Activated T-helper 1 cell treated with anti-CD3 and anti-CD28 coated beads, Interleukin-2, amount 50 U/mL, for 16 hours (primary cell): ENCODE measurements at places on chromosomes 12 and 14.

DNA sequence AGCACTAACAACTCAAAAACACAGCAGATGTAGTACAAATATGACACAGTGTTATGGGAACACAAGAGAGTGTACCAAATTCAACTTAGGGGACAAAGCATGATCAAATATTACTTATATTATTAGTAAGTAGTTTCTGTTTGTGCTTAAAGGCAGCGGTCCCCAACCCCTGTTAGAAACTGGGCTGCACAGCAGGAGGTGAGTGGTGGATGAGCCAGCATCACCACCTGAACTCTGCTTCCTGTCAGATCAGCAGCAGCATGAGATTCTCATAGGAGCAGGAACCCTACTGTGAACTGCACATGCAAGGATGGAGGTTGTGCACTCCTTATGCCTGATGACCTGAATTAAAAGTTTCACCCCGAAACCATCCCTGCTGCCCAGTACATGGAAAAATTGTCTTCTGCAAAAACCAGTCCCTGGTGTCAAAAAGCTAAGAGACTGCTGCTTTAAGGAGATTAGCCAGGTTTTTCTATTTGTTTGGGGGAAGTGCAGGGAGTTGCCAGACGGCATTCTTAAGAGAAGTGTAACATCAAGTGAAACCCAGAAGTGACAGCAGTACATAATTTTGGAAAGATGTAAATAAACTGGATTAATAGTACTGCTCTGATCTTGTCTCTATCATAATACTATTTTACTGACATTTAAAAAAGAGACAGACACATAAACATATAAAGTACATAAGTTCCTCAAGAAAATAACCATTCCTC, 26.7 kb downstream of the GTF2A1 start:
- no peak for DNase-seq

DNA sequence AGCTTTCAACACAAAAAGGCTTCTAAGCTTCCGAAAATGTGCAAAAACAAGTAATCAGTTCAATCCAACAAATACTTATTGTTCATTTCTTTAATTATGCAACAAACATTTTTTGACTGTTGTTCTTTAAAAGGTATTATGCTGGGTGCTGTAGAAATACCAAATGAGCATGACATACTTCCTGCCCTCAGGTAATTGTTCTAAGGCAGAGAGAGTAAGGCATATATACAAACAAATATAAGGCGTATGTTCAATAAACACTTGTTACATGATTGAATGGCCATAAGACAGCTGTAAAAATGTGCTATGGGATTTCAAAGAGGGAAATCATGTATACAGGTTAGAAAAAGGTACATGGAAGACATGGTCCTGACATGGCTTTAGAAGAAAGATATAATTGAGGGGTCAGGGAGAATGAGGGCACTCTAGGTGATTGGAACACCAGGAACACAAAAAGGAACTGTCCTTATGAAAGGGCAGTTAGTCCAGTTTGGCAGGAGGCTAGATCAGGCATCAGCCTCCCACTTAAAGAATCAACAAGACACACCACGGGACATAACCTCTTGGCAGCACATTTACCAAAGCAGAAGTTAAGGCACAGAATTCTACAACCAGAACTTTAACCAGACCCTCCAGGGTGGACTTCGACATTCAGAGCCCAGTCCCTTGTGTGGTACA, 135.8 kb upstream of the SCAF11 start:
- DNase-seq, result no peak

GRCh38 chr12:120048263-120048662, 59.2 kb downstream of the BICDL1 start:
- DNase-seq, result no peak

DNA sequence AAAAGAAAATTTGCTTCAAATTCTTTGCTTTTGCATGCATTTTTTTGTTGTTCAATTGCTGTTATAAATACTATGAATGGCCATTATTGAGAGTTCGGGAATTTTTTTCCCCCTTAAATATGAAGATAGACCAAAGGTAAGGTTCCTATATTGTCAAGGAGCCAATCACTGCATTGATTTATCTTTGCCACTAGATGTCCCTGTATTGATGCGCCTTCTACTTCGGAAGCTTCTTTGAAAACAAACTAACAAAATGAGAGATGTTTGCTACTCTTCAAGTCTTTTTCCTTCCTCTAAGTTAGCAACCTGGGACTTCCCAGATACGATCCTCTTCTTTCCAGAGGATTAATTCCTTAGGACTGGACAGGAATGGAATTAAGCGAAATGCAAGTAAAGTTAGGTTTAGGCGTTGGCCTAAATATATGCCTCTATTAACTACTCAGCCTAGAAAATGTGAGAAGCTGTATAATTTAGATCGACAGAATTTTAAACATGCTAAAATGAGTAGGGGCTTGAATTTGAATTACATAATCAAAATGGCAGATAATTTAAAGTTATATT, 318.1 kb downstream of the AEBP2 start:
- no peak for DNase-seq

DNA sequence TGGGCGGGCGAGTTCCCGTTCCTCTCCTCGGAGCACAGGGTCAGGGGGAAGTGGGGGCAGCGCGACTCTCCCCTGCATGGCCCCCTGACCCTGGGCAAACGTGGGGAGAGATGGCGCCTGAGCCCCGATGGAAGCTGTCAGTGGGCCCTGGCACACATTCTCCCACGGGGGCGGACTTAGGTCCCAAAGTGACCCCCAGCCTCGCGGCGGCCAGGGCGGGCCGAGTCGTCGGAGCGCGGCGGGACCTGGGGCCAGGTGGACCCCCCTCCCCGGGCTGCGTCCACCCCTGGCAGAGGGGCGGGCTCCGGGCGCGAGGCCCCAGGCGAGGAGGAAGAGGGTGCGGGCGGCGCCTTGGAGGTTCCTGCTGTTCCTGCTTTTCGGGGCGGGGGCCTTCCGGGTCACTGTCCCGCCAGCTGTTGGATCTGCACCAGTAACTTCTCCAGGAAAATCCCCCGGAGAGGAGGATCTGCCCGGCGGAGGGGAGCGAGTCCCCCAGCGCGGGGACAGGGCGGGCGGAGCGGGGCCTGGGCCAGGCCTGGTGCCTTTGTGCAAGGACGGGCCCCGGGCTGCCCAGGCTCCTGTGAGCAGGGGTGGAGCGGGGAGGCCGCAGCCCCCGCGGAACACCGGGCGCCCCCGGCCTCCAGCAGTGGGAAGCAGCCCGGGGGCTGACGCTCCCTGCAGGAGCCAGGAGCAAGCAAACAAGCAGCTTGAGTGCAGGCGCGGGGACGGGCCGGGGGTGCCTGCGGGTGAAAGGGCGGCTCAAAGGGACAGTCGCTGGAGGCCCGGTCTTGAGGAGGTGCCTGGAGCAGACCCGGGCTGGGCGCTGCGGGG, 15.3 kb downstream of the TNFAIP2 start:
- DNase-seq, result no peak
